ENCODE measurements at places on chromosomes 7 and 10.
A peak's percentile ranks its signal among the peaks of the same experiment; 100 is the strongest.

DNA sequence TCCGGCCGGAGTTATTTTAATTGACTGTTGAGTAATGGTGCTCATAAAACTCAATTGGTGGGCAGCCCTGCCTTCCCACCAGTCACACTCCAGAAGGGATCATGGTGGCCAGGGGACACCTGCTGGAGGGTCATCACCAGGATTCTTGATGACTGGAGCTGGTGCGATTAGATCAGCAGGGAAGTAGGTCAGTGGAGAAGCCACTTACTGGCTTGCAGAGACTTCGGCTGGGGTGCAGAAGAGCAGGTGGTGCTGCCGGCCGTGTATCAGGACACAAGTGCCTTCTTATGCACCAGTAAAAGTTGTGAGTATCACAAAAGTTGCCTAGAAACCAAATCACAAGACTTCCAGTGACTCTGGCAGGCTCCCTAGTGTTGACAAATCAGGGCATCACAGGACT, 82.6 kb upstream of the CHCHD3 start:
- no peak for DNase-seq

- DNase-seq = peak; percentile 90
Measured at GRCh38 chr10:72260239-72260975, 13.3 kb upstream of the DDIT4 start.

- no peak for DNase-seq
Measured at GRCh38 chr7:118948508-118948907, 724.0 kb downstream of the ANKRD7 start.

DNA sequence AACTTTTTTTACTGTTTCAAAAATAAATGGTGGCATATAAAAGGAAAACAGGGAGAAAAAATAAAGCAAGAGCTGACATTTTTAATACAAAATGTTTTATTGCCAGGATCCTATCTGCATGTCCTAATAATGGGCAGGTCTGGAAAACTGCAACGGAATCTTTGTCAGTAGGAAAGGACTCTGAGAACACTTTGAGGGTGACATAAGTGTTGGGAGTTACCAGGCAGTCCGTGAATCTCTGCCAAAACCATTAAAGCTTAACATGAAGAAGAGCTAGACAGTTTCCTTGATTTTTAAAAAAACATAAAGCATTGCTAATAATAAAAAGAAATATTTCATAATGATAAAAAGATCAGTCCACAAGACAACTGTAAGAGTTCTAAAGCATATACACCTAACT, 80.7 kb downstream of the AGMO start:
- DNase-seq = no peak

- no peak for DNase-seq
Measured at GRCh38 chr7:66173856-66174255, 31.3 kb upstream of the TPST1 start.

DNA sequence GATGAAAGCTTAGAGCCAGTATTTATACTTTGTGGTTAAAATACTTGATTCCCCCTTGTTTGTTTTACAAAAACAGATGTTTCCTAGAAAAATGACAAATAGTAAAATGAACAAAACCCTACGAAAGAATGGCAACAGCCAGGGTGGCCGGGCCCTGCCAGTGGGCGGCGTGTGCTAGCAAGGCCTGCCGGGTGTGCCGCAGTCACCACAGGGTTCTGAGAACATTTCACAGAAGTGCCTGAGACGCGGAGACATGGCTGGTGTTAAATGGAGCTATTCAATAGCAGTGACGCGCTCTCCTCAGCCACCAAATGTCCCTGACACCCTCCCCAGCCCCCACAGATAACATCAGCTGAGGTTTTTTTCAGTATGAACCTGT, 14.5 kb downstream of the GPR146 start:
- DNase-seq = no peak

GRCh38 chr10:103829278-103829677, 26.1 kb downstream of the SH3PXD2A start:
- DNase-seq = no peak

- DNase-seq = no peak
Measured at GRCh38 chr10:77835669-77836086, 90.9 kb downstream of the DLG5 start.

GRCh38 chr7:133755901-133756300, 371.2 kb upstream of the LRGUK start:
- no peak for DNase-seq

DNA sequence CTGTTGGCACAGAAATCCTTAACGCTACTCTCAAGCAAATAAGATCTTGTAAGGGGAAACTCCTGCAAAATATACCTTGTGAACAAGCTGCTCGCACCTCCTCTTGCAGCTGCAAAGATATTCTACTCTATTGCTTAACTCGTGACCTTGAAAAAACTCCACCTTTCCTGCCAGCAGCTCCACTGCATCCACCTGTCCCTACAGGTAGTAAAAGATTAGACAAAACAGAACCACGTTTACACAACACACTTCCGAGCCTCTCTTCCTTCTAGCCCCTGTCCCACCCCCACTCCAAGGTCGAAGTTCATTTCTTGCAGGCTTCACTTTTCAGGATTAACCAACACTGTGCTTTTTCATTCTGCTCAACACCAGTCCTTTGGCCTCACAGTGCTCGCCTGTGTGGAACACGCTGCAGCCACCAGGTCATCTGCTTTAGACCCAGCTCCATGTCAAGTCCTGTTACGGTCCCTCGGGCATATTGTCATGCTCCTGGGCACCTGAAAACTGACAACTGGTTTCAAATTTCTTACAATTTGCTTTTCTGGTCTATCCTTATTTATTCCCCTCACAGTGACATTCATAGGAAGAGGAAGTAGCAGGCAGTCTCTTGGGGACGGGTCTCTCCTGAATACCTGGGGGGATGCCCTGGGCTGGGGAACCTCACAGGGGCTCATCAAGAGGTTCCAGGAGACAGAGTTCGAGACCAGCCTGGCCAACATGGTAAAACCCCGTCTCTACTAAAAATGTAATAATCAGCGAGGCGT, 165.8 kb upstream of the KLF14 start:
- peak; percentile 83 for DNase-seq

Measured in transverse colon (tissue), 4 donors.